ENCODE measurements at places on chromosomes 6 and 20. TPM values are rescaled to one million over a fixed set of nuclear protein-coding genes. Genes with fewer than 3 reads are reported as not detected.

- peak; percentile 72 for DNase-seq
These were observed 119.4 kb downstream of the RFPL4B start for GRCh38 chr6:112466373-112467151.

Gene HLA-DMB
- total RNA-seq = 0.16 TPM

- DNase-seq = peak; percentile 45
These were observed 14.2 kb downstream of the PAX1 start for GRCh38 chr20:21719592-21720214.

GRCh38 chr6:88584581-88585275, 378.7 kb downstream of the RNGTT start:
- DNase-seq = no peak

GRCh38 chr6:53179961-53180651, 31.5 kb upstream of the GCM1 start:
- peak; percentile 18 for DNase-seq

GRCh38 chr6:149150801-149151398, 166.6 kb upstream of the TAB2 start:
- no peak for DNase-seq

DNA sequence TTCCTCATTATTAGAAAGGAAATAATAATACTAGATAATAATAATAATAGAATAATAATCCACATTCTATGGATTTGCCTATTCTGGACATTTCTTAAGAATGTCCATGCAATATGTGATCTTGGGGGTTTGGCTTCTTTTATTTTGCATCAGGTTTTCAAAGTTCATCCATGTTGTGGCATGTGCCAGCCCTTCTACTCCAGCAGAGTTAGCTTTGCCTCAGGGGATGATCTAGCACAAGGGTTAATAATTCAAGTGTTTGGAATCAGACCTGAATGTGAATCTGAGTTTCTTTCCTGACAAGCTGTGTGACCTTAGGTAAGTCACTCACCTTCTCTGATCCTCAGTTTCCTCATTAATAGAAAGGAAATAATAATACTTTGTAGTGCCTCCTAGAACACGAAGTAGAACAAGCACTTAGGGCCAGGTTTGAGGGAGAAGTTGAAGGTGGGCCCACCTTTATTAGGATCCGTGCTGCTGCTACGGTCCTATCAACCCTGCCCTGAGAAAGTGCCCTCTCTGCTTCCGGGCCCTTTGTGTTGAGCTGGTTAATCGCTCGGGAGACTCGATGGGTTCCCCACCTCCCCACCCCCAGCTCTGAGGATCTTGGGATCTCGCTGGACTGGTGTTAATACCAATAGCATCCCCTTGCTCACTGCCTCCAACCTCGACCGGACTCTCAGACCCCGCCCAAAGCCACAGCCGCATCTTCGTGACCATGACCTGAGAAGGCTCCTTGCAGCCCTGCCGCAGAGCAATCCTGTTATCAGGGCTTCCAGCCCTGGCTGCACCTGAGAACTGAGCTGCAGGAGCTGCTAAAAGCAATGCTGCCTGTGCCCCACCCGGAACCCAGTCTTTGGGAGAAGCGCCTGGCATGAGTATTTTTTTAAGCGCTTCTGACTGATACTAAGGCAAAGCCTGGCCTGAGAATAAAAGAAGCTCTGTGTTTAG, 26.9 kb downstream of the RBM38 start:
- no peak for DNase-seq

DNA sequence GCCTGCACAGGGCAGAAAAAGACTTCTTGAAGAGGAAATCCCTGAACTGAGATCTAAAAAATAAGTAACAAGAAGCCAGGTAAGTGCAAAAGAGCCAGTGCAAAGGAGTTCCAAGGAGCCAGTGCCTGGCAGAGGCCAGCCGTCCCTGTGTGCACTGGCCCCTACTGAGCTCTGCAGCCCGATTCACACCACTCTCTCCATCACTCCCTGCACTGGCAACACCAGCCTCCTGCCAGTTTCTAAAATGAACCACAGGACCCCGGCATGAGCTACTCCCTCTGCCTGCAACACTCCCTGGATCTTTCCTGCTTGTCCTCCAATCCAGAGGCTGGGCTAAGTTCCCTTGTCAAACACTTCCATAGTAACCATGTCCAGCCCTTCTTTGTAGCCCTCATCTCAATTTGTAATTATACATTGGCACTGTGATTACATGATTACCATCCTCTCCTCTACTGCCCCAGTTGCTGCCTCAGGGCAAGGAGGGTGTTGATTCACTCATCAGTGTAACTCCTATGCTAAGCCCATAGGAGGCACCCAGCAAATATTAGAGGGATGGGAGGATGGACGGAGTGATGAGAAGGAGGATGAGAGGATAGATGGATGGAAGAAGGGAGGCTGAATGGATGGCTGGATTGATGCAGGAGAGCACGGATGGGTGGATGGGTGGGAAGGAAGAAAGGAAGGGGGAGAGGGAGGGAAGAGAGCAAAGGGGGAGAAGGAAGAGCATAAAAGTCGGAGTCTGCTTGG, 49.3 kb downstream of the SIRPA start:
- no peak for DNase-seq

DNA sequence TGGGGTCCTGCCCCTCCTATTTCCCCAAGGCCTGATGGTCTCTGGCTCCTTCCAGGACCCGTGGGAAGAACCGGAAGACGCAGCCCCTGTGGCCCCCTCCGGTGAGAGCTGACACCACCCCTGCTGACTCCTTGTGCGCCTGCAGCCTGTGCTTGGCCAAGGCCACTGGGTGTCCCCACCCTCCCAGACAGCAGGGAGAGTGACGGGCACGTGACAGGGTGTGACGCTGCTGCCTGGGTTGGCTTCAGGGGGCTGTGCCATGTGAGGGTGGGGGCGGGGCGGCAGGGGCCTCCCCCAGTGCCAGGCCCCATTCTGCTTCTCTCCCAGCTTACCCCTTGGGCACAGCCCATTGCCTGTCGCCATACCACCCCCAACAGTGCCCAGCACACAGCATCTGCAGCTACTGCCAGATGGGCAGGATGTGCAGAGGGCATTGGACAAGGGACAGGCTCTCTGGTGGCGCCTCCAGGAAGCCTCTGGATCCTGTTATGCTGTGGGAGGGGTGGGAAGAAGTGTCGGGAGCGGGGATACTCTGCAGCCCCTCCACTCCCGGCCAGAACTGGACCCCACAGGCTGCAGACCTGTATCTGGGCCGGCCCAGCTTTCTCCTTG, 2.9 kb downstream of the BIRC7 start:
- no peak for DNase-seq

Gene TREM1
- 0.57 TPM for total RNA-seq

GRCh38 chr6:159533568-159533967, 159.5 kb downstream of the SOD2 start:
- DNase-seq = no peak

- no peak for DNase-seq
These were observed 54.0 kb upstream of the FAM184A start for GRCh38 chr6:119132261-119132981.

Gene PTK7
- total RNA-seq = 38.2 TPM

DNA sequence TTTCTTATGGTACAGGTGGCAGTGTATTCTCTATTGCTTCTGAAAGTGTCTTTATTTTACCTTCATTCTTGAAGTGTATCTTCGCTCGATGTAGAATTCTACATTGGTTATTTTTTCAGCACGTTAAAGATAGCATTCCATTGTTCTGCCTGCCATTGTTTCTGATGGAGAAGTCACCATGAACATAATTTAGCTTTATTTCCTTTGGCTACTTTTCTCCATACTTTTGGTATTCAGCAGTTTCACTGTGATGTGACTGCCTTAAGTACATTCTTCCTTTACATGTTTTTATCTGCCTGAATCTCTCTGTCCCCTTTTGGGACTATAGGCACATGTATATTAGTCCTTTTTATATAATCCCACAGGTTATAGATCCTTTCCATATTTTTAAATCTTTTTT, 19.0 kb downstream of the ZNF133 start:
- no peak for DNase-seq

Gene RBM24
- total RNA-seq = 0.13 TPM

Gene DLK2
- 3.8 TPM for total RNA-seq

DNA sequence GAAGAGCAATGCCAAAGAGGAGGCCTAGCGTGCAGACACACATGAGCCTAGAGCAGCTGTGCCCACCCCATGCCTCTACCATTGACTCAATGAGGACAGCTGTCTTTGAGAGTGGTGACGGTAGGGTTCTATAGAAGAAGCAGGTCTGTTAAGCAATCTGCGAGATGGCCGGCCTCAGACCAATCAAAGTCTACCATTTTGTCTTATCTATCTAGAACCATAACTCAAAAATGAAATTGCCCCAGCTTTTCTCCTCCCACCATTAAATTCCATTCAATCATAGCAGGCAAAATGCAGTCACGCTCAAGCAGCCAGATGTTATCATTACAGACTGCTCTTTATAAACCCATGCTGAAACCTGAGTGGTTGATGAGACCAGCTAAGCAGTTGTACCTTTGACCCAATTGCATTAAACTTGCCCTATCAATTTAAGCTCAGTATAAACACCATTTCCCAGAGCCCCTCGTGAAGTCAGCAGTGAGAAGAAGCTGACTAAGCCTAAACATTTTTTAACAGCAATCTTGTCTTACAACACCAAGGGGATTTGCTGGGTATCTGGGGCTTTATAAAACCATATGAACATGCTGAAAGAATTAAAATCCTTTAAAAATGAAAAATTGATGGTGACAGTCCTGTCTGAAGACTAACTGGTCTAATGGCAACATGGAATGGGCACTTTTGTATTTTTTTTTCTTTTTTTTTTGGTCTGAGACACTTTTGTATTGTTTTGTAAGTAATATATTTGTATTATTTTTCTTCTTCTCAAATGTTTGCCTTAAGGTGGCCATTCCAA, 57.5 kb downstream of the FOXC1 start:
- no peak for DNase-seq

All from HT1080 (cell line).